ENCODE measurements at places on chromosomes 16 and 17. TPM values are rescaled to one million over a fixed set of nuclear protein-coding genes. Genes with fewer than 3 reads are reported as not detected.

DNA sequence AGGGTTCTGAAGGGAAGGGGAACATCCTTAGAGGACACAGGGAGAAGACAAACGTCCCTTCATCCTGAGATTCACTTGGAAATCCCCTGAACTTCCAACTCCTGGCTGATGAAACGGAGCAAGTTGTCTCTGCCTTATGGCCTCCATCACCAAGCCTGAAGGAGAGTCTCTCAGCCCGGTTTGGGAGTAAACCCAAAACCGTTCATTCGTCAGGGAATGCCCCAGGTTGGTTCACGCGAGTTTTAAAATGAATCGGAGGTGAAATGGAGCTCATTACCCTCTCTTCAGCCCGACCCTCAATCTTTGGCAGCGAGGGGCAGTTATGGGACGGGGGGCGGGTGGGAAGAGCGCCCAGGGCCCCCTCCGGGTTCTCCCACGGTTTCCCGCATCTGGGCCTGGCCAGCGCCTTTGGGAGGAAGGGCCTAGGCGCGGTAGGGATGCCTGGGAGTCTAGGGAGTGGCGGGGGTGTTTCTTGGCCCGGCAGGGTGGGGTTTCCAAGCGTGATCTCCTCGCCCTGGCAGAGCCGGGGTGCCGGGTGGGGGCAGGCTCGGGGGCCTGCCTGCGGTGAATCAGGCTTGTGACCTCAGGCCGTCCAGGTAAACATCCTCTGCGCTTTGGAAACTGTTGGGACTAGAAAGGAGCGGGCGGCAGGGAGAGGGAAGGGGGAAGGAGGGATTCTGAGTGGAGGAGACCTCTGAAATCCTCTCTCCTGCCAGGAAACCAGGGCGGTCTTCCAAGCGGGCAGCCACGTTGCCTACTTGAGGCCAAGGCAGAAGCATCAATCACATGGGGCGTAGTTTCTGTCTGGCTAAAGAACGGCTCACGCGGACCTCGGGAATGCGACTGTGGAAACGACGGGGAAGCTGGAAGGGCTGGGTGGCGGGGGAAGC is 24.1 kb upstream of the HOXB13 start:
- no peak for DNase-seq

DNA sequence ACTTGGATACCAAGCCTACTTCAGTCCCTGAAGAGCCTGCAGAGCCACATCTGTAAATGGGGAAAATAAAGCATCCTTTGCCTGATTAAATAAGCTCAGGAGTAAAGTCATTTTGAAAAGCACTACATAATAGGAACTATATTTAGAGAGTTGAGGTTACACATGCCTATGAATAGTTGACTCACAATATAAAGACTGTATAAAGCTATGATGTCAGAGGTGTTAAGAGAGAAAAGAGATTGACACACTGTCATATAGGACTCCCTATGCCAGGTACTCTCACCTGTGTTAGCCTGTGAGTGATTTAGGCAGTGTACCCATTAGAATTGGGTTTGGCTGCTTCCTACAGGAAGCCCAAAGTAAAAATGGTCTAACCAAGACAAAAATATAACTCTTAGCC is 87.7 kb upstream of the CRHR1 start:
- DNase-seq: no peak

Gene CNEP1R1
- 10.4 TPM for total RNA-seq

- DNase-seq: no peak
Observed at GRCh38 chr17:6528557-6528956, 27.8 kb downstream of the PITPNM3 start.

DNA sequence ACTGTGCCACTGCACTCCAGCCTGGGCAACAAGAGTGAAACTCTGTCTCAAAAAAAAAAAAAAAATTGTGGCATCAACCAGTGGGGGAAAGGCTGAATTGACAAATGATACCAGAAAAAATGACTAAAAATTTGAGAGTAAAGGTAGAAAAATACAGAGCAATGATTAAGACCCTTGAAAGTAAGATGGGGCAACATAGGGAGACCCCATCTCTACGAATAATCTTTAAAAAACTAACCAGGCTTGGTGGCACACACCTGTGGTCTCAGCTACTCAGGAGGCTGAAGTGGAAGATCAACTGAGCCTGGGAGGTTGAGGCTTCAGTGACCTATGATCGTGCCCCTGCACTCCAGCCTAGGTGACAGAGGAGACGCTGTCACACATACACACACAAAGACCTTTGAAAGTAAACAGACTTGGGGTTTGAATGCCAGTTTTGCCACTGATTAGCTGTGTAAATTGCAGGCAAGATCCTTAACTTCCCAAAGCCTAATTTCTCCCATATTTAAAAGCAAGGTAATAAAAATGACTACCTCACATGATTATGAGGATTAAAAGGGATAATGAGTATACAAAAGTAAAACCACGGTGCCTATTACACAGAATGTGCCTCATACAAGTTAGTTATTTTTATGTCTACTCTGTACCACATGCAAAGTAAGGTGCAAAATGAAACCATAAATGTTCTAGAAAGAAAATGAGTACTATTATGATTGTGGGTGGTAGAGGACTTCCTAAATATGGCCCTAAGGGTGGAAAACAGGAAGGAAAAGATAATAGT is 21.7 kb upstream of the PAFAH1B1 start:
- DNase-seq: no peak

- no peak for DNase-seq
Observed at GRCh38 chr17:28216052-28216451, 102.9 kb upstream of the TMEM97 start.

Gene HS3ST3A1
- not detected for total RNA-seq

DNA sequence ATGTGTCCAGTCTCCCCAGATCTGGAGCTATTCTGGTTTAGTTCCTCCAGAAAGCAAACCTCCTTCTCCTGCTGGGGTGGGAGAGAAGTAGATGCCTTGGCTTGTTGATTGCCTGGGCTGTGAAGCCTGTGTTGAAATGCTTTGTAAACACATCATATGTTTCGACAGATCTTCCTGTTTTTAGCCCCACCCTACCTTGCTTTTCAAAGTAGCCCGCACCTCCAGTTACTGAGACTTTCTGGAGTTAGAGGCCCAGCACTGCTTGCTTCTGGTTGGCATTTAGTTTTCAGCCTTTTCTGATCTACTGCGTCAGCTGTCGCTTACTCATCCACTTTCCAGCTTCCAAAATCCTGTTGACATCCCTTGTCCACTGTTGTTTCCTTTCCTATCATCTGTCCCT is 17.9 kb upstream of the NDEL1 start:
- DNase-seq: no peak

Gene PRDM7
- not detected for total RNA-seq

Gene CCL14
- not detected for total RNA-seq

GRCh38 chr16:68889508-68890150 is 46.3 kb downstream of the TANGO6 start:
- no peak for DNase-seq
